ENCODE measurements at places on chromosomes 11 and 22.

DNA sequence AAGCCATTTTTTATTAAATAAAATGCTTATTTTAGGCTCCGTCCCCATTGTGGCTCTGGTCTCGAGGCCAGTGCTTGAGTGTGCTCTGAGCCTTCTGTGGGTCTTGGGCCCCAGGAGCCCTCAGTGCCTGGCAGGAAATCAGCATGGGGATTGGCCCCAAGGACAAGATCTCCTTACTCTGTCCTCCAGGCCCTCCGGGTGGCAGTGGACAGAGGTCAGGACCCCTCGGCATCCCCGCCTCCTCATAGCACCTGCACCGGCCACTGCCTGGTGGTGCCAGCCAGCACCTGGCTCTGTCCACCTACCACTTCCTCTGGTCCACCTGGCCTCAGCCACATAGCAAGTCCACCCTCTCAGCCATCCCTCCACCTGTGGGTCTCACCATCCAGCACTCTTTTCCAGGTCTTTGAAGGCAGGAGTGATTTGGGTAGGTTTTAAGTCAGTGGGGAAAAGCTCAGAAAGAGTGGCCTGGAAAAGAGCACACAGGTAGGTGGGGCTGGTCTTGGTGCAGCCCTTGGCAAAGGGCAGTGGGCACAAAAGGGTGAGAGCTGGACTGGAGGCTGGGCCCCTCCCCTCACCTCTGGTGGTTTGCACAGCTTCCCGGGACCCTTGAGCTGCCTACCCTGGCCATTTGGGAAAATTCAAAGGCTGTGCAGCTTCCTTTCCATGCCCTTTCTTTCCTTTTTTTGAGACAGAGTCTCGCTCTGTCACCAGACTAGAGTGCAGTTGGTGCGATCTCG lies 3.5 kb downstream of the CLDN5 start:
- no peak for DNase-seq

DNA sequence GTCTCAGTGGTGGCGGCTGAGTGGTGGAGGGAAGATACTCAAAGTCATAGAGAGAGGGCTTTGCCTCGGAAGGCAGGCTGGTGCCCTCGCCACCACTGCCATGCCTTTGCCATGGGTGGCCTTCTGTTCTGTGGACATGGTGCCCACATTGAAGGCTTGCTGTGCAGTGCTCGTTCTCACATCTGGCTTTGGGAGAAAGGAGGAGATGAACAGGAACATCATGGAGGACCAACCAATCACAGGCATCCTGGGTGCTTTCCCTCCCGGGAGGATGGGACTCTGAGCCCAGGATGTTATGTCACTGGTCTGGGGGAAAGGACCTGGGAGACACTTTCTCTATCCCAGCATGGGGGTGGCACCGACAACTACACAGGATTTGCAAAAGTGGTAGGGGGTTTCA lies 82.3 kb upstream of the NARS2 start:
- DNase-seq, result no peak

GRCh38 chr22:22565981-22566380 lies 6.9 kb upstream of the PRAME start:
- DNase-seq, result no peak

DNA sequence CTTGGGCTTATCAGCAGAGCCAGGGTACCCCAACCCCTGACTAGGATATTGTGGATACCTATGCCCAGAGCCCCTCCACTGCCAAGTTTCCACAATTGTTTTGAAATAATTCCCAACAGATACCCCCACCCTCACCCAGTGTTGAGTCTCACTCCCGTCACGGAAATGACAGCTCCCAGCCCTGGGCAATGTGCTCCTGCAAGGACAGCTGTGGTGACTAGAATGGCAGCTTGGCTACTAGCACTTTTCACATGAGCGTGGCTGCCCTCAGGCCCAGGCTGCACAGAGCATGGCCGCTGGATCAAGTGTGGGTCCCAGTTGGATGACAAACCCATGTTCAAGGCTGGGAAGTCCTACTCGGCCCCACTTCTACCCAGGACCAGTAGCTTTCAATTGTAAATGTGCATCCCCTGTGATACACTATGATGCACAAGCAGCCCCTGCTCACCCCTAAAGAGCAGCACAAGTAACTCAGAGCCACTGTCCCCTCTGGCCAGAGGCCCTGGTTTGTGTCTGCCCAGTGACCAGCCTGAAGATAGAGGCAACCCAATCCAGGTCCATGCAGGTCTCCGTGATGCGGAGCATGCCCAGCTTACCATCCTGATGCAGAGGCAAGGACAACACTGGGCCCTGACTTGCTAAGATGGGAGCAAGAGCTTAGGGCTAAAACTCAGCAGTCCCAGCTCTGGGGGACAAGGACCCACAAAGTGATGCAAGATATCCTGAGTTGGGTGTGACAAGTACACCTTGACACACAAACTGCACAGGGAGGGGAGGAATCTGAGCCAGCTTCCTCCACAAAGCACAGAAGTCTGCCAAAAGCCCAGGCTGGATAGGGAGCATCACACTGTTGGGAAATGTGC lies 13.2 kb downstream of the KCNQ1OT1 start:
- DNase-seq, result no peak

- no peak for DNase-seq
Measured at GRCh38 chr11:121090145-121090721, 10.8 kb upstream of the TECTA start.

Data from kidney capillary endothelial cell (primary cell).